ENCODE measurements at places on chromosomes 1 and 21.

- no peak for DNase-seq
These were observed 123.8 kb upstream of the PRDX6 start for GRCh38 chr1:173353350-173353749.

- DNase-seq = no peak
These were observed 1.0 kb upstream of the TP73 start for GRCh38 chr1:3651026-3651929.

DNA sequence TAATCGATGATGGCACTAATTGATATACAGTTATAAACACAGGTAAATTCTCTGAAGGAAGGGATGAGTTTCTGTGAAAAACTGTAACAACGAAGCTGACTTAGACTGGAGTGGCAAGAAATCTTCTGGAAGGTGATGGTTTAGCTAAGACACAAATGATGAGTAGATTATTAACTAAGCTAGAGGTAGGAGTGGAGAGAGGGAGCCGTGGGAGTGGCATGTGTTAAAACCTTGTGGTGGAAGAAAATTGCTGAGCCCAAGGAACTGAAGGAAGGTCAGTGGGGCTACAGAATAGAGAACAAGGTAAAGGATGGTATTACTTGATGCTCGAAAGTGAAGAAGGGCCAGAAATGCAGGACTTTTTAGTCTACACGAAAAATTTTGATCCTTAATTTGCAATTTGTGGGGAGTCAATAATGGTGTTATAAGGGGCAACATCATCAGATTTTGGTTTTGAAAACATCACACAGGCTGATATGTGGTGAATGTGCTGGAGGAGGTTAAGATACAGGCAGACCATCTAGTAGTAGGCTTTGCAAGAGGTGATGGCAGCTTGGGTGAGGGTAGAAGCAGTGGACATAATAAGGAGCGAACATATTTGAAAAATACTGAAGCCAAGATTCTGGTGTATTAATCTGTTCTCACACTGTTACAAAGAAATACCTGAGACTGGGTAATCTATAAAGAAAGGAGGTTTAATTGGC is 93.8 kb downstream of the S1PR1 start:
- no peak for DNase-seq

GRCh38 chr21:33754481-33754880 is 112.2 kb downstream of the ITSN1 start:
- DNase-seq = no peak

- peak; percentile 80 for DNase-seq
These were observed 71.9 kb upstream of the EFHD2 start for GRCh38 chr1:15337656-15338402.

DNA sequence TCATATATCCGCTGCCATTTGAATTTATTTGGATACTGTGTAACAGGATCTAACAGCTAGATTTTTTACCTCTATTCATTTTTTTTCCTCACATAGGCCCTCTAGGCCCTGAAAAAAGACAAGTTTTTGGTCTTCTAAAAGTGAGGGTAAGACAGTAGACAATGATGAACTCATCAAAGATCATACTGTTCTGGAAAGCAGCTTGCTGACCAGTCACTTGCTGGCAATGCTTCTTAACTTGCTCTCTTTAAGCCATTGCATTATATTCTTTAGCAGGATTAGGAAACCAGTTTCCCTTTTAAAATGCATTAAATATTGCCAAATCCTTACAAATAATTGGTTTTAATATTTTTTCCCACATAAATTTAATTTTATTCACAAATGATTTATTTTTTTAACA is 65.5 kb downstream of the SYT14 start:
- DNase-seq = no peak

DNA sequence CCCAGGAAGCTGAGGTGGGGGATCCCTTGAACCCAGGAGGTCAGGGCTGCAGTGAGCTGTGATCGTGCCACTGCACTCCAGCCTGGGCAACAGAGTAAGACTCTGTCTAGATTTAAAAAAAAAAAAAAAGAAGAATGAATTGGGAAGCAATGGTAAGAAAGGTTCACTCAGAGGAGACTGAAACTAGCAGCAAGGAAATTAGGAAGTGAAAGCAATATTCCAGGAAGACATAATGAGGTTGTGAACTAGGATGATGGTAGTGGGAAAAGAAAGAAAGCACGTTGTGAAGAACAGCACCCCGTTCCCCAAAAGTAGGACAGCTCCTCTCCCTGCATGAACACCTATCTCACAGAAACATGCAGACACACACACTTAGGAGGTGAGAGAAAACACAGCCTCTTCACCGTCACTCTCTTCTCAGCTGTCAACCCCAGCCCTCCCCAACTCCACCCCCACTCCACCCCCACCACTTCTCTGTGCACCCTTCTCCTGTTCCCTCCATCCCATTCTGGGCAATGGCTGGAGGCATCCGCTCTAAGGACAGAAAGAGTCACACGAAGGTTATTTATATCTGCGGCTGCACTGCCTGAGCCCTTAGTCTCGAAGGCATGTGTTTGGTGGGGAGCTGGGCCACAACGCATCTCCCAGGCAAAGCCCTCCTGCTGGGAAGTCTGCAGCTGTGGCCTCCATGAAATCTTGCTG is 101.8 kb upstream of the LPGAT1 start:
- no peak for DNase-seq

DNA sequence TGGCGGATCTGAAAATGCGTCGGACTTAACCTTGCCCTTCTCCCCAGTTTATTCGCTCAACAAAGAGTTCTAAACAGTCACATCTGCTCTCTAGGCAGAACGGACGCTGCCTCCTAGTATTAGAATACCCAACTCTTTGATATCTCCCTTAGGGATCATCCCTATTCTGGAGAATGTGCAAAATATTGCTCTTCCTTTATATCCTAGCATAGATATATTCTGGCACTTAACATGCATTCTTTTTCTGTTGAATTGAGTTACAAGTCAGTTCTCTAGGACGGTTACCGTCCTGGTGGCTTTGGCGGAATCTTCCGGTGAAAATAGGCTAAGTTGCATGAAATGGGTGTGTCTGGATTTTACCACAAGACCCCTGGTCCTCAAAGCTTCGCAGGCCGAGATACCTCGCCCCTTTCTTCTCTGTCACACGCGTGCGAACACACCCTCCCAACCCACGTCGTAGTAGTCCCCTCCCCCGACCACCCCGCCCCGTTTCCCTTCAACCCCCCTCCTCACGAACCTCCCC is 501 bp upstream of the DNAJC6 start:
- no peak for DNase-seq

DNA sequence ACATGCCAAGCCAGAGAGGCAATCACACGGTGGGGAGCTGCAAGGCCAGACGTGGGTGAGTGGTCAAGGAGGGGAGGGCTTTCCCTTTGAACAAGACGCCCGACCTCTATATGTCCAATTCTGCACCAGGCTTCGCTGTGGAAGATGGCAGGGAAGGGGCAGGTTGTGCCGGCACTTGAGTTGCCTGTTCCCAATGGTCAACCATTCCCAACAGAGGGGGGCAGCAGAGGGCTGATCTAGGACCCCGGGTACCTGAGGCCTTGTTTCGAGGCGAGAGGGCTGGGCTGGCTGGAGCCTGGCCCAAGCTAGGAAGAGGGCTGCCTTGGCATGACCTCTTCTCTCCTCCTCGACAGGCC is 64.9 kb downstream of the TMEM53 start:
- DNase-seq = no peak

DNA sequence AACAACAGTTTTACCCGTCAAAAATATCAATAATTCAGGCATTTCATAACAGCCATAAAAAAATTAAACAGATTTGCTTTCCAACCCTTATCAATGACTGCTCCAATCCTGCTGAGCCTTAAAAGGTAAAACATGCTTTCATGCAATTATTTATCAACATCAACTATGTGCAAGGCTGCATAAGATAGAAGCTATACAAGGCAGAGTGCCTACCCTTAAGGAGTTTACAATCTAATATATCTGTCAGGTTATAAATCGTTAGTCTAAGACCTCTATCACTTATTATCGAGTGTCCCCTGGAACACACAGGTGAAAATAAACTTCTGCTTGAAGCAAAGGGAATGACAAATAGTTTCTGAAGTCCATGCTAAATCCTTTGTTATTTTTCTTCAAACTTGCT is 1.8 kb downstream of the ERRFI1 start:
- DNase-seq = no peak

GRCh38 chr1:27615346-27616192 is 11.6 kb upstream of the AHDC1 start:
- no peak for DNase-seq

DNA sequence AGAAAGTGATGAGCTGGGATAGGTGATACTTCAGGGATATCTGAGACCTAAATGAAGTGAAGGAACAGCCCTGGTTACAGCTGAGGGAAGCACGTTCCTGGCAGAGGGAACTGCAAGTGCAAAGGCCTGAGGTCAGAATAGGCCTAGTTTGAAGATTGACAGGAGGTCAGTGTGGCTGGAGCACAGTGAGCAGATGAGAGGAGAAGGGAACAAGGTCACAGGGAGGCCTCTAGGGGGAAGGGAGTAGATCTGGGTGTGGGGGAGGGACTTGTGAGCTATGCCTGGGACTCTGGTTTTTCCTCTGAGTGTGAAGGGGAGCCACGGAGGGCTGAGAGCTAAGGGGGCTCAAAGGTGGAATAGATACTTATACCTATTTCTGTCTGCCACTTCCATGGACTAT is 736.4 kb downstream of the MATN1 start:
- no peak for DNase-seq

Data from SW480 (cell line).